Pancreas (tissue), 10 donors: ENCODE measurements at places on chromosomes 11 and 22. TPM values are rescaled to one million over a fixed set of nuclear protein-coding genes. Genes with fewer than 3 reads are reported as not detected.

DNA sequence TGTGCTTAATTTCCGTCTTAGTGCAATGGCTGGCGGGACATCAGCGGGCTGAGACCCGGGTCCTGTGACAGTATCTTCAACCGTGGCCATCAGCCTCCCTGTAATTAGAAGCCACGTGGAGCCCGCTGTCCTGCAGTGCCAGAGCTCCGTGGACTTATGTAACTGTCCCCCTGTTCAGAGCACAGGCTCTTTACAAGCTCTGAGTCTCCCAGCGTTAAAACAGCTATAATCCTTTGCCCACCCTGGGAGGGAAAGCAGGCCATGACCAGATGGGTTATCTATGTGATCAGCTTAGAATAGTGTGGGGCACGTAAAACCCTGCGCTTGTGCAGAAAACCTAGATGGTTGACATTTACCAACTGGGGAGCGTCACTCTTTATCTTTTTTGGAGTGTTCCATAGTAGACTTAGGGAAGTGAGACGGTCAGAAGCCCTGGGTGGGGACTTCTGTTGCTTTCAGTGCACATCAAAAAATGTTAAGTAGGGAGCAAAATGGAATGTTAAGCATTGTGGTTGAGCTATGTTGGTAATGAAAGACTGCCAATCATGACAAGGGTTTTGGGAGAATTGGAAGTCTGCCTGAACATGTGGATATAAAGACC is 103.5 kb upstream of the CADM1 start:
- no peak overlapping the region for H3K27ac ChIP-seq
- no peak for DNase-seq
- H3K27me3 ChIP-seq = no peaks in the 10 kb centered on the region
- no peaks in the 10 kb centered on the region for H3K4me1 ChIP-seq
- H3K36me3 ChIP-seq = no peaks in the 10 kb centered on the region
- H3K4me3 ChIP-seq = no peak overlapping the region

GRCh38 chr22:46852771-46853170 is 90.3 kb downstream of the TBC1D22A start:
- no peaks in the 10 kb centered on the region for H3K36me3 ChIP-seq
- no peaks in the 10 kb centered on the region for H3K27me3 ChIP-seq
- no peak for DNase-seq
- no peaks in the 10 kb centered on the region for H3K4me1 ChIP-seq
- H3K27ac ChIP-seq = no peak overlapping the region
- H3K4me3 ChIP-seq = no peak overlapping the region

- no peaks in the 10 kb centered on the region for H3K4me1 ChIP-seq
- no peak overlapping the region for H3K27ac ChIP-seq
- no peaks in the 10 kb centered on the region for H3K27me3 ChIP-seq
- no peak for DNase-seq
These were observed 34.7 kb downstream of the CCDC83 start for GRCh38 chr11:85889676-85890579.

DNA sequence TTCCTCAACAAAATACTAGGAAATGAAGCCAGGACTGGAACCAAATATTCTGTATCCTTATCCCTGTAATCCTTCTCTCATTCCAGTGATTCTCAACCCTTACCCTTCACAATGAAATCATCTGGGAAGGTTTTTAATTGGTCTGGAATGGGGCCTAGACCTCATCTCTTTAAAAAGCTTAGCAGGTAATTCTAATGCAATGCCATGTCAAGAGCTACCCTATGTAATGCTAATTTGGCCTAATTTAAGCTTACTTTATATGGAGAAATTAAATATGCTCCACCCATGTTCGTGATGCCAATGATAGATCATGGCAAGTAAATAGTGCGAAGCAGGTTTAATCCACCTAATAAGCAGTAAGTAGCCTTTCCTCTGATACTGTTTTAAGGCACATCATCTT is 101.7 kb downstream of the SGSM3 start:
- no peak overlapping the region for H3K4me3 ChIP-seq
- no peaks in the 10 kb centered on the region for H3K27me3 ChIP-seq
- H3K27ac ChIP-seq = no peak overlapping the region

- no peak for DNase-seq
- no peak overlapping the region for H3K27ac ChIP-seq
- H3K27me3 ChIP-seq = no peaks in the 10 kb centered on the region
These were observed 29.6 kb downstream of the TMEM184B start for GRCh38 chr22:38243007-38243765.

DNA sequence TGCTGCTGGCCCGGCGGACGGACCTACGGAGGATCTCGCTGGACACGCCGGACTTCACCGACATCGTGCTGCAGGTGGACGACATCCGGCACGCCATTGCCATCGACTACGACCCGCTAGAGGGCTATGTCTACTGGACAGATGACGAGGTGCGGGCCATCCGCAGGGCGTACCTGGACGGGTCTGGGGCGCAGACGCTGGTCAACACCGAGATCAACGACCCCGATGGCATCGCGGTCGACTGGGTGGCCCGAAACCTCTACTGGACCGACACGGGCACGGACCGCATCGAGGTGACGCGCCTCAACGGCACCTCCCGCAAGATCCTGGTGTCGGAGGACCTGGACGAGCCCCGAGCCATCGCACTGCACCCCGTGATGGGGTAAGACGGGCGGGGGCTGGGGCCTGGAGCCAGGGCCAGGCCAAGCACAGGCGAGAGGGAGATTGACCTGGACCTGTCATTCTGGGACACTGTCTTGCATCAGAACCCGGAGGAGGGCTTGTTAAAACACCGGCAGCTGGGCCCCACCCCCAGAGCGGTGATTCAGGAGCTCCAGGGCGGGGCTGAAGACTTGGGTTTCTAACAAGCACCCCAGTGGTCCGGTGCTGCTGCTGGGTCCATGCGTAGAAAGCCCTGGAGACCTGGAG is 74.1 kb downstream of the LRP5 start:
- H3K36me3 ChIP-seq = peaks cover 19% of the 10 kb centered on the region
- no peak overlapping the region for H3K27ac ChIP-seq
- H3K4me3 ChIP-seq = no peak overlapping the region
- DNase-seq = no peak
- H3K4me1 ChIP-seq = no peaks in the 10 kb centered on the region
- no peaks in the 10 kb centered on the region for H3K27me3 ChIP-seq

DNA sequence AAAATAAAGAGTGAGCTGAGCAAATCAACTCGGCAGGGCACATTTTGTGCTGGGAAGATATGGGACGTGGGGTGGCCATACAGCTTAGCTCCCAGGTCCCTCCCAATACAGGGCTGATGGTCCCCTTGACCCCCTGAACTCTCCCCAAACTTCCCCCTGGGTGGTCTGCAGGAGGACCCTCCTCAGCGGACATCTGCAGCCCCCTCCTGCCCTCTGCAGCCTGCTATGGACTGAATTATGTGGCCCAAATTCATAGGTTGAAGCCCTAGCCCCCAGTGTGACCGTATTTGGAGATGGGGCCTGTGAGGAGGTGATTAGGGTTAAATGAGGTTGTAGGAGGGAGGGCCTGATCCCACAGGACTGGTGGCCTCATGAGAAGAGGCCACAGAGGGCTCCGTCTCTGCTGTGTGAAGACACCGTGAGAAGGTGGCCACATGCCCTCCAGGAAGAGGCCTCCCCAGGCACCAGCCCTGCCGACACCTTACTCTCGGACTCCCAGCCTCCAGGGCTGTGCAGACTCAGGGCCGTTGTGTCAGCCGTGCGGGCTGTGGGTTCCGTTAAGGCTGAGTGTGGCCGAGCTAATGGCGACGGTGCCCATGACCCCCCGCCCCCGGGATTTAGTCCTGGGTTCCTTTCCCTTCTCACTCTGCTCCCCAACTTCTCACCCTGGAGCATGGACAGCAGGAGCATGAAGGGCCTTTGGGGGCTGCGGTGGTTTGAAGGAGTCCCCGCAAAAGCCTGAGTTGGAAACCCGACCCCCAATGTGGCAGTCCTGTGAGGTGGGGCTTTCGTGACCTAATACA is 1042.8 kb downstream of the BRD1 start:
- H3K4me1 ChIP-seq = no peaks in the 10 kb centered on the region
- no peaks in the 10 kb centered on the region for H3K27me3 ChIP-seq
- no peak overlapping the region for H3K27ac ChIP-seq

DNA sequence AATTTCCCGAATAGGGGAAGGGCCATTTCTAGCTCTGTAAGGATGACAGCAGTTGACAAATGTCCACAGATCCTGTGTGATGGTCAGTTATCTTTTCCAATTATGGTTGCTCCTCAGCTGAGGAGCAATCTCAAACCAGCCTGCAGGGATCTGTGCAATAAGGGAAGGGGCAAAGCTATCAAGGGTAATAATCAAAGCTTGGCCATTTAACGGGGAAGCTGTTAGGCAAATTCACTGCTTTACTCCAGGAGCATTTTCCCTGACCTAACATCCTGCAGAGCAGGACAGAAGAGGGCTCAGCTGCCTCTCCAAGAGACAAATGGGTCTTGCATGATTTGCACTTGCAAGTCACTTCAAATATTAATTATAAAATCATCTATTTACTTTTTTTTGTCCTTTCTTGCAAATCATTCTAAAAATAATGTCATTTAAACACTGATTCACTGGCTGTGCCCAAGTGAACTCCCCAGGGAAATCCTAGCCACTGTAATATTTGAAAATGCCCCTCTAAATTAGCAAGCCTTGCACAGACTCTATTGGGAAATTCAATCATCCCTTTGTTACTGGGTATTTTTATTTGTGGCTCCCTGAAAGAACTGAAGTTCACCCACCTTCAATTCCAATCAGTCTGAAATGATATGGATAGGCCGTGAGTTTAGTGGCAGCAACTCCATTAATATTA is 1256.7 kb downstream of the LRRC4C start:
- no peaks in the 10 kb centered on the region for H3K27me3 ChIP-seq
- H3K4me1 ChIP-seq = no peaks in the 10 kb centered on the region
- DNase-seq = no peak
- H3K27ac ChIP-seq = no peak overlapping the region
- no peak overlapping the region for H3K4me3 ChIP-seq

GRCh38 chr11:105937331-105937730 is 84.7 kb downstream of the MSANTD4 start:
- no peak for DNase-seq
- no peaks in the 10 kb centered on the region for H3K36me3 ChIP-seq
- H3K4me3 ChIP-seq = no peak overlapping the region
- no peaks in the 10 kb centered on the region for H3K27me3 ChIP-seq
- no peaks in the 10 kb centered on the region for H3K4me1 ChIP-seq

DNA sequence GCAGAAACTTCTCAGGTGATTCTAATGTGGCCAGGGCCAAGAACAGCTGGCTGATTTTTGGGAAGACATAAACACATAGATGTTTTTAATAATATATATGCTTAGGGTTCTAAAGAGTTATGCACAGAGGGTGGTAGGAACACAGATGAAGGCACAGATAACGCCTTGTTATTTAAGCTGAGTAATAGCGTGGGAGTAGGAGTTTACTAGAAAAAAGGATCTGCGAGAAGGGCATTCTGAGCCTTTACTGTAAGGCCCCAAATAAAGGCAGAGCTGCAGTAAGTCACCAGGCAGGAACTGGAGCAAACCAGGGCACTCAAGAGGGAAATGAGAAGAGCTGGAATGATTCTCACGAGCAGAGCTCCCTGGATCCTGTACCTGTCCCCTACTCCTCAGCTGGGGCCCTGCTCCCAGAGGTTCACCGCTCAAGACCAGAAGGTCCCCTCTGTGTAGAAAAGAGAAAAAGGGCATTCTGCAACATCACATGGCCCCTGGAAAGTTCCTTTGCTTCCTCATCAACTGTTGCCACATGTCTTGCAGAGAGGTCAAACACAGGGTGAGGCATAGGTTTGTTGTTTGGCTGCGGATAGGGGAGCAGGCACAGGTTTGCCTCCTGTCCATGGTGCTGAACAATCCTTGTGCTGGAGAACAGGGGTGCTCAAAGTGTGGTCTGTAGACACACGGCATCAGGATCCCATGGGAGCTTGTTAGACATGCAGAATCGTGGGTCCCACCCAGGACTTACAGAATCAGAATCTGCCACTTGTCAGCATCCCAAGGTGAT is 125.7 kb downstream of the TENM4 start:
- no peaks in the 10 kb centered on the region for H3K36me3 ChIP-seq
- H3K27ac ChIP-seq = no peak overlapping the region
- no peaks in the 10 kb centered on the region for H3K4me1 ChIP-seq
- no peak overlapping the region for H3K4me3 ChIP-seq
- no peaks in the 10 kb centered on the region for H3K27me3 ChIP-seq
- DNase-seq = no peak

The JAML gene
- total RNA-seq = 0.42 TPM

The PATE3 gene
- not detected for total RNA-seq

The SCO2 gene
- not detected for total RNA-seq

The CD59 gene
- total RNA-seq = 495 TPM

The PANX3 gene
- total RNA-seq = not detected
